ENCODE measurements at places on chromosomes 4 and X.

GRCh38 chrX:19179389-19179788 is 57.1 kb upstream of the ADGRG2 start:
- no peak for DNase-seq

DNA sequence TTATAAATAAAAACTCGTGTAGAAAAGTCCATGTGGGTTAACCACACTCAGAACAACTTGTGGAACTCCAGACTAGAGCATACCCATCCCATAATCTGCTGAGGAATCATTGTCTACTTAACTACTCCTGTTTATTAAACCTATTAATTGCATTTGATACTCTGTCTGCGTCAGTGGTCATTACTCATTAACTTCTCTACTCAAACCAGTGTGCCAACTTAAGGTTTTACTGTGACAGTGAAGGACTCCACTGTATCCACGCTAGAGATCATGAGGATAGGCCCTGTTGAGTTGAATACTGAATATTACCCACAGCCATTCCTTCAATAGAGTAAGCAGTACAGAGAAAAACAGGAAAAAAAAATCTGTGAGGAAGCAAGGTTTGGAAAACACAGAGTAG is 17.3 kb downstream of the HPGD start:
- DNase-seq = no peak

GRCh38 chr4:52915730-52916300 is 53.7 kb downstream of the RASL11B start:
- no peak for DNase-seq

- no peak for DNase-seq
Observed at GRCh38 chr4:38610521-38610920, 53.5 kb upstream of the KLF3 start.

GRCh38 chr4:95155759-95156451 is 392.9 kb downstream of the UNC5C start:
- DNase-seq = peak; percentile 38

DNA sequence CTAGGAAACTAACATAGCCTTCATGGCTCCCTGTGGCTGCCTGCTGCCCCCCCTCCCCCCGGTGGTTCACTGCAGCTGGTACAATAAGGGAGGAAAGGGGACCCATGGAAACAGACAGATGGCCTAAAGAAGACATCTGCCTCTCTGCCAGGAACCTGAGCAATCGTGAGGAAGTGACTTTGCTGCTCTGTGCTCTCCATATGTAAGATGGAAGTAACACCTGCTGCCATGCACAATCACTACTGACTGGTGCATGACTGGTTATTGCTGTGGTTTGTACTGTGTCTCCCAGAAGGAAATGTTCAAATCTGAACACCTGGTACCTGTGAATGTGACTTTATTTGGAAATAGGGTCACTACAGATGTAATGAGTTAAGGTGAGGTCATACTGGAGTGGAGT is 43.6 kb downstream of the CD99L2 start:
- DNase-seq = no peak

DNA sequence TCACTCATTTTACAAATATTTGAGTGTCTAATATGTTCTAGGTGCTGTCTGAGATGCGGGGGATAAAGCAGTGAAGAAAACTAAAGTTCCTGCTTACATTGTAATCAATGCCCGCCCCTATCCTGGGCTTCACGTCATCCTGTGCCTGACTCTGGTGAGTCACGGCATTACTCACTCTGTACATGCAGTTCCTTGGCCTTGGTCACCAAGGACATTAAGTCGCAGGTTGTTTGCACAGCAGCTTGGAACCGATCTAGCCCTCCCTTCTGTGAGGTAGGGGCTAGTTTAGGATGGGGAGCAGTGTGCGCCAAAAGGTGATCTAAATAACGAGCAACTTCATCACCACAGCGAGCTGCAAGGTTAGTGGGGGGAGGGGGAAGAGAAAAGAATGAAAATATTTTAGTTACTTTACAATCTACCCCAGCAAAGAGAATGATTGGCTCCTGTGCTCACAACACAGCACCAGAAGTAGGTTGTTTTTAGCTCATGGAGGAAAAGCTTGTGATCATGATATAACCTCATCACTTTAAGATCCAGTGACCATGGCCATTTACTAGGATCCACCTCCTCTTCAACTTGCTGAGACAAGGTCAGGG is 48.0 kb upstream of the HDAC8 start:
- peak; percentile 56 for DNase-seq

DNA sequence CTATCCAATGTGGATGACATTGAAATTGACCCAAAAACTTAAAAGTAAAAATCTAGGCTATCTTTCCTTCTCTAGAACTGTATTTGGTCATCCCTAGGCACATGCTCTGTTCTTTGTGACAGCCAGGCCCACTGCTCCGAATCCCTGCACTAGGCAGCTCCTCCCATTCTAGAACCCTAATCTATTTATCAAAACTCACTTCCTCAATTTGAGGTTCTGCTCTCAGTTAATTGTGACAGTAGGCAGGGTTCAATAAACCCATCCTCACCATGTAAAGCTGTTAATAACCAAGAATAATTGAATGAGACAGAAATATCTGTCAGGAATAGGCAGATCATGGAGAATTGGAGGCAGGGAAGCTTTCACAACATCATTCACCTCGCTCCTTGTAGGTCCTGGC is 51.9 kb upstream of the IRF2 start:
- no peak for DNase-seq

GRCh38 chr4:30443289-30443688 is 276.9 kb upstream of the PCDH7 start:
- DNase-seq = no peak

- no peak for DNase-seq
Observed at GRCh38 chr4:13597604-13598003, 29.9 kb downstream of the BOD1L1 start.

GRCh38 chrX:3262901-3263300 is 83.6 kb downstream of the MXRA5 start:
- peak; percentile 79 for DNase-seq

DNA sequence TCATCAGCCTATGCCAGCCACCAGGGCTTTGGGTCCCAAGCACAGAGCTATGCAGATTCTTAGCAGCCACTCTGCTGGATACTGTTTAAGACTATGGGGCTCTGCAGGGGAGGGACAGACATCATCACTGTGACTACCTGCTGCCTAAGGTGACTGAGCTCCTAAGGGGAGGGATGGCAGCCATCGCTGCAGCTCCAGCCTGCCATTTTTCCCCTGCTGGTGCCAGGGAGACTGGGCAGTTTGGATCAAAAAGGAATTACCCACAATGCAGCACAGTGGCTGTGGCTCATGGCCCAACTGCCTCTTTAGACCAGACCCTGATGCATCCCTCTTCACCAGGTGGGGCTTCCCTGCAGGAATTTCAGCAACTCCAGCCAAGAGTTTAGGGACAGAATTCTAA is 28.6 kb upstream of the INPP4B start:
- DNase-seq = no peak

GRCh38 chr4:57249083-57249482 is 138.9 kb upstream of the IGFBP7 start:
- peak; percentile 9 for DNase-seq

GRCh38 chr4:127634181-127634580 is 1.4 kb downstream of the INTU start:
- no peak for DNase-seq

DNA sequence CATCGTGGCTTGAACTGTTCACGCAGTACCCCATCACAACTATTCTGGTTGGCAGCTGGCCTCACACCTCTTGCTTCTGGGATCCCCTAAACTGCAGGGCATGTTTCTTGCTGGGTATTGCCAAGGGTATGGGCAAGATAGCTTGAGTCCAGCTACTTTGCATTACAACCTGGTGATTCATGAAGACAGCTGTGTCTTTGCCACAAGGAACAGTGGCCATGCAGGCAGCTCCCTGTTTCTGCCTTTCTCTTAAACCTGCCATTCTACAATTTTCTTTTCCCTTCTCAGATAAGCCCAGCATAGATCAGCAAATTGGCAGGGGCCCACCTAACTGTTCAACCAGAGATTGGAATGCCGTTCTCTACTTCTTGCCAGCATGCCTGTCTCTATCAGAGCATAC is 42.8 kb downstream of the TENM3 start:
- no peak for DNase-seq

GRCh38 chr4:146742416-146742815 is 103.7 kb downstream of the POU4F2 start:
- DNase-seq = no peak

DNA sequence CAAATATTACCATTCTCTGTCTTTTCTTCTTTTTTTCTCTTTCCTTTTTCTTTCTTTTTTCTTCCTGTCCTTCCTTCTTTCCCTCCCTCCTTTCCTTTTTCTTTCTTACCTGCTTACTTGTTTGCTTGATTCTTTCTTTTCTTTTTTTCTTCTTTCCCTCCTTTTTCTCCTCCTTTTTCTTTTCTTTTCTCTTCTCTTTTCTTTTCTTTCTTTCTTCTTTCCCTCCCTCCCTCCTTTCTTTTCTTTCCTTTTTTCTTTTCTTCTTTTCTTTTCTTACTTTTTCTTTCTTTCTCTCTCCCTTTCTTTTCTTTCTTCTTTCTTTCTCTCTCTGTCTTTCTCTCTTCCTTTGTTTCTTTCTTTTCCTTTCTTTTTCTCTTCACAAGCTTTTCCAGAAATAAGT is 697.4 kb upstream of the ADGRL3 start:
- DNase-seq = no peak

DNA sequence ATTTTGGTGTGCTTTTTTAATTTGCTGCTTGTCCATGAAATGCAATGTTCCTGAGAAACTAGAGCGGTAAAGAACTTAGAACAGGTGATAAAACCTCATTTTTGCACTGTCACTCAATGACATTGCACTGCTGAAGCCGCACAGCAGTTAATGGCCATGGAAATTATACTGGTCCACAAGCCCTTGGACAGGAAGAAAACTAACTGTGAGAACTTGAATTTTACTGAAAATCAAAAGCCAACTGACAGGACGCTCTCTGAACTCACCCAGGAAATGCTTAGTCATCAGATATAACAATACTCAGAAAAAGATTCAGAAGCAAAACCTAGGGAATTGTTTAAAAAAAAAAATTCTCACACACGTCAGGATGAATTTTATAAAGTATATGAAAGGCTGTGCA is 246.4 kb upstream of the SLC7A11 start:
- no peak for DNase-seq
